ENCODE measurements at places on chromosomes 1 and 21.

GRCh38 chr1:237416924-237417655 is 375.1 kb downstream of the RYR2 start:
- no peak for DNase-seq

DNA sequence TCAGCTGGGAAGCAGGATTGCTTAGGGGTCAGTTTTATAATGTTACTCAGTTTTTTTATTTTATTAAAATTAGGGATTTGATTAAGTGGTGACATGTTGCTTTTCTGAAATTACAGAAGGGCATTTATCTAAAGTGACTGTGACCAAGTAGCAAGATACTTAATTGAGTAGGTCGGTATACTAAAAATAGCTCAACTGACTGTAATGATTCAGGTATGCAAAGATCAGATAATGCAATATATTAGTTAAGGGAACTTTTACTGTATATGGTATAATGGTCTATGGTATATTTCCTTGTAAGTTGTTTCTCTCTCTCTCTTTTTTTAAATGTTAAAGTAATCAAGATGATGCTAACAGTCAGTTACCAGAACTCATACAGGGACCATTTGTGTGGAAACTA is 26.2 kb downstream of the RLF start:
- DNase-seq, result no peak

DNA sequence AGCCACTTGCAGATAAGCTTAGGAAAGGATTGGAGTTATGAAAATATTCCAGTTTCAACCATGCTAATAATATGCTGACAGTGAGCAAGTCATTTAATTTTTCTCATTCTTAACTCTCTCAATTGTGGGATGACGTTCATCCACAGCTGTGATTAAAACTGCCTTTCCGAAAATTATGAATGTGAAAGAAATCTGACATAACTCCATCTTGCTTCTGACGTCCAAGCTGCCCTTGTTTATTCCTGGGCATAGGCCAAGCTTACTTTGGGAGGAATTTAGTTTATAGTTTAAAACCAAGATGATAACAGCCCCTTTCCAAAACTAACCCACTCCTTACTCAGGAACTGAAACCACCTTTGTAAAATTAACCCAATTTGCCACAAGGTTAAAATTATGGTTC is 11.0 kb upstream of the RGS18 start:
- DNase-seq, result no peak

GRCh38 chr1:118159569-118159968 is 25.5 kb downstream of the SPAG17 start:
- DNase-seq, result no peak

- DNase-seq, result peak; percentile 78
Measured at GRCh38 chr21:42145569-42146272, 73.2 kb upstream of the ABCG1 start.

DNA sequence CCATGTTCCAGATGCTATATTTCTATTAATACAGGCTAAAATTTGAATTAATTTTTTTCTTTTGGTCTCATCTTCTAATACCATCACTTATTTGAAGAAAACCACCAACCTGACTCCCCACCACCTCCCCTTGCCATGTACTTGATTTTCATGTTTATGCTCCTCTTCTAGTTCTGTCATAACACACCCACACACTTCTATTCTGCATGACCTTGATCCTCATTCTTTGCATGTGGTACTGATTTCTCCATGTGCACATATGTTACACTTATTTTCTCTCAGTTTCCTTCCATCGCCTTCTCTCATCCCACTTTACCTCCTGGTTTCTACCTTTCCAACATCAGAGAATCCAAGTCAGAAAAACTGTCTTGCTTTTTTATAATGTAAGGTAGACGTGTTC is 78.9 kb upstream of the ARID1A start:
- peak; percentile 42 for DNase-seq
